ENCODE measurements at places on chromosomes 7 and 10. TPM values are rescaled to one million over a fixed set of nuclear protein-coding genes. Genes with fewer than 3 reads are reported as not detected.
A peak's percentile ranks its signal among the peaks of the same experiment; 100 is the strongest.

The ACTA2 gene
- total RNA-seq: 3,221 TPM

DNA sequence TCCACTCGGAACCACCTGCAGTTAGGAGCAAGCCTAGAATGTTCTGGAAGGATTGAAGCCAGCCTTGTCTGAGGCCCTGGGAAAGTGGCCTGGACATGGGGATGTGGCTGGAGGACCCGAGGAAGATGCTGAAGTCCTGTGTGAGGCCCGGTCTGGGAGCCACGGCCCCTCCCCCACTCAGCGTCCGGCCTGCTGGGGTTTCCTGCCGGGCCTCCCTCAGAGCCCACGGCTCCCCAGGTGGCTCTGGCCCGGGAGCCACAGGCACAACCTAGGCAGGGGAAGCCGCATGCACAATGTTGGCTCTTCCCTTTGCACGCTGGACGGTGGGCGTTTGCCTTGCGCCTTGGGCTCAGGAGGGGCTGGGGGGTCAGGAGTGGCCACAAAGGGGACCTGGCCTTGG is 39.0 kb downstream of the UNCX start:
- no peaks in the 10 kb centered on the region for H3K36me3 ChIP-seq
- H3K4me3 ChIP-seq: no peak overlapping the region
- no peak for DNase-seq
- no peaks in the 10 kb centered on the region for H3K4me1 ChIP-seq

DNA sequence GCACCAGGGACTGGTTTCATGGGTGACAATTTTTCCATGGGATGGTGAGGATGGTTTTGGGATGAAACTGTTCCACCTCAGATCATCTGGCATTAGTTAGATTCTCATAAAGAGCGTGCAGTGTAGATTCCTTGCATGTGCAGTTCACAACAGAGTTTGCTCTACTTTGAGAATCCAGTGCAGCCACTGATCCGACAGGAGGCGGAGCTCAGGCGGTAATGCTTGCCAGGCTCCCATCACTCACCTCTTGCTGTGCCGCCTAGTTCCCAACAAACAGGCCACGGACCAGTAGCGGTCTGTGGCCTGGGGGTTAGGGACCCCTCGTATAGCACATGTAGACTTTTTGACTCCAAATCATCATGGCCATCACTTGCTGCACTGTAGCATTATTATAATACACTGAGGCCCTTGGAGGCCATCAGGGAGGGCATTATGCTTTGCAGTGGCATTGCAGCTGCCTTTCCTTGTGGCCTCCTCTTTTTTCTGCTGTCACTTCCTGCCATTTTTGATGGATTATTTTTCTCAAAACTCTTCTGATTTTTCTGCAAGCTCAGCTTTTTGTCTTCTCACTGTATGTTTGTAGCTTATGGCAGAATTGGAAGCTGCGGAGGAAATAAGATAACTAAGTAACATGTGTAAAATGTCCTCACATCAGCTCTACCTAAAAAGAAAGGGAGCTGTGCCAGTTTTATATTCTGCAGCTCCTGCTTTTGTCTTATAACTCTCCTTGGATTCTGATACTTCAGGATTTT is 18.5 kb downstream of the CSGALNACT2 start:
- no peaks in the 10 kb centered on the region for H3K27me3 ChIP-seq
- H3K4me3 ChIP-seq: no peak overlapping the region
- H3K36me3 ChIP-seq: no peaks in the 10 kb centered on the region
- no peak for DNase-seq
- H3K4me1 ChIP-seq: peaks cover 5% of the 10 kb centered on the region

The TMEM178B gene
- not detected for total RNA-seq

DNA sequence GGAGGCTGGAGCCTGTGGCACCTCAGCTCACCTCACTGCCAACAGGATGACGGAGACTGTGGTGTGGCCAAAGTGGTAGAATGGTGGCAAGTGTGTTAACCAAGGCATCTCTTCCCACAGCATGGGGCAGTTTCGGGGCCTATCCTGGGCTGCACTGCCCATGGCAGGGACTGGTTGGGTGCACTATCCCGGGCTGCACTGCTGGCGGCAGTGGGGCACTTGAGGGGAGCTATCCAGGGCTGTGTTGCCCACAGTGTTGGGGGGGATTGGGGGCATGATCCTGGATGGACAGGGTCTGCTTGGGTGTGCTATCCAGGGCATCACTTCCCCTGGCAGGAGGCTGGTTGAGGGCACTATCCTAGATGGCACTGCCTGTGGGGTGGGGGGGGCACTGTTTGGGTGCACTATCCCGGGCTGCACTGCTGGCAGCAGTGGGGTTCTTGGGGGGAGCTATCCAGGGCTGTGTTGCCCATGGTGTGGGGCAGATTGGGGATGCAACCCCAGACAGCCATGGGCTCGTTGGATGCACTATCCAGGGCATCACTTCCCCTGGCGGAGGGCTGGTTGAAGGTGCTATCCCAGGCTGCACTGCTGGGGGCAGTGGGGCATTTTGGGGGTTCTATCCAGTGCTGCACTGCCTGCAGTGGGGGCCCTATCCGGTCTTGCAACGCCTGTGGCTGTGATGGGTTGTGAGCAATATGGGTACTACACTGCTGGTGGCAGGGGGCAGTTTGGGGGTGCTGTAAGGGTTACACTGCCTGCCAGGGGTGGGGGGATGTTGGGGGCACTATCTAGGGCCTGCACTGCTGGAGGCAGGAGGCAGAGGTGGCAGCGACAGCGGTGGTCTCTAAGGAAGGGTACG is 129.7 kb downstream of the ZNF248 start:
- no peaks in the 10 kb centered on the region for H3K4me1 ChIP-seq
- DNase-seq: no peak
- no peak overlapping the region for H3K27ac ChIP-seq
- no peak overlapping the region for H3K4me3 ChIP-seq
- no peaks in the 10 kb centered on the region for H3K27me3 ChIP-seq

DNA sequence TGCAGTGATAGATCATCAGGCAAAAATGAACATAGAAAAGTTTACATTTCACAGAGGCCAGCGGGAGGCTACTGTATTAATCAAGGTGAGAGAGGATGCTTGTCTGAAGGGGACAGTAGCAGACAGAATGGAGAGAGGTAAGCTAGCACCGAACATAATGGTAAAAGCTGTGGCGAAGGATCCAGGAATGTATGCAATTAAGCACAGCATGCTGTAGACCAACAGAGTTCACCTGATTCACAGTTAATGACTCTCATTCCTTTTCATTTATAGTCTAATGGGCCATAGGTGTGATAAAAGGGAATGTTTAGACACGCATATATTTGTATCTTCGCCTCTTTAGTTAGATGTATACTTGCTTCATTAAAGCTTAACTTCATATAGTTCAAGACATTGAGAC is 150.9 kb upstream of the MBL2 start:
- H3K4me1 ChIP-seq: no peaks in the 10 kb centered on the region
- no peak overlapping the region for H3K27ac ChIP-seq
- DNase-seq: no peak
- H3K27me3 ChIP-seq: no peaks in the 10 kb centered on the region
- no peak overlapping the region for H3K4me3 ChIP-seq
- H3K36me3 ChIP-seq: no peaks in the 10 kb centered on the region

- no peaks in the 10 kb centered on the region for H3K4me1 ChIP-seq
- no peaks in the 10 kb centered on the region for H3K36me3 ChIP-seq
- no peaks in the 10 kb centered on the region for H3K27me3 ChIP-seq
- H3K4me3 ChIP-seq: no peak overlapping the region
Measured at GRCh38 chr7:1941464-1942242, 271.6 kb downstream of the ELFN1 start.

DNA sequence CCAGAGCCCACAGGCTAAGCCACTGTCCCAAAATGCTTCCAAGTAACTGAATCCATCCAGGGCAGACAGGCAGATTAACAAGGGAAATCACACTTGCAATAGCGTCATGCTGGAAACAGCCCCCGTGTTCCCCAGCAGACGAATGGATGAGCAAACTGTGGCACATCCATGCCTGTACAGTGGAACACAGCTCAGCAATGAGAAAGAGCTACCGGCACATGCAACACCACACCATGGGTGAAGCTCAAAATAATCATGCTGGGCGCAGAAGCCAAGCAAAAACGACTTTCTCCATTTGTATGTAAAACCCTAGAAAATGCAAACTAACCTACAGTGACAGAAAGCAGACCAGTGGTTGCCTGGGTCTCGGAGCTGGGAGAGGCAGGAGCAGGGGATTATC is 153.1 kb downstream of the SLIT1 start:
- no peaks in the 10 kb centered on the region for H3K36me3 ChIP-seq
- no peaks in the 10 kb centered on the region for H3K27me3 ChIP-seq
- H3K4me3 ChIP-seq: no peak overlapping the region
- no peak overlapping the region for H3K27ac ChIP-seq
- DNase-seq: no peak
- H3K4me1 ChIP-seq: no peaks in the 10 kb centered on the region

GRCh38 chr10:119652361-119652730 is 1.2 kb downstream of the BAG3 start:
- H3K4me3 ChIP-seq: peak overlapping the region; percentile 96
- no peaks in the 10 kb centered on the region for H3K27me3 ChIP-seq
- peaks cover 11% of the 10 kb centered on the region for H3K4me1 ChIP-seq
- peak overlapping the region; percentile 100 for H3K27ac ChIP-seq
- DNase-seq: no peak
- H3K36me3 ChIP-seq: no peaks in the 10 kb centered on the region

The TMEM270 gene
- total RNA-seq: not detected

The TCF7L2 gene
- total RNA-seq: 12.7 TPM

- H3K4me1 ChIP-seq: peaks cover 9% of the 10 kb centered on the region
- no peak overlapping the region for H3K4me3 ChIP-seq
- DNase-seq: no peak
- H3K36me3 ChIP-seq: no peaks in the 10 kb centered on the region
Measured at GRCh38 chr7:22551768-22552513, 52.0 kb upstream of the STEAP1B start.

DNA sequence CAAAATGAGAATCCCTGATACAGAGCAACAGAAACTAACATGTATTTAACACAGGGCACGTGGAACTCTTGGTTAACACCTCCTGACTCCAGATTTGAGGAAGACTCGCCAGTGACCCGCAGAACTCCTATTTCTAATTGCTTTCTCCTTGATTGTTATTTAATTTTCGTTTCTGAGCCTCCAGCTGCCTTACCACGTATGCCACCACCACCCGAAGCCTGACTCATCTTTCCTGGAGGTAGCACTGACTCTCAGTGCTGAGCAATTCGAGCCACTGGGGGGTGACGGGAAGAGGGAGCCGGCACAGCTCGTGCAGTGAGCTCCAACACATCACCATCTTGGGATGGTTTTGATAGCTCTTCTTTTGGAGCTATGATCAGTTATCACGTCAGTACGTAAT is 273.9 kb upstream of the MGMT start:
- H3K27me3 ChIP-seq: no peaks in the 10 kb centered on the region
- H3K36me3 ChIP-seq: no peaks in the 10 kb centered on the region
- no peak for DNase-seq
- H3K4me3 ChIP-seq: no peak overlapping the region

The PRR15 gene
- 2.3 TPM for total RNA-seq

GRCh38 chr7:144018065-144018464 is 17.9 kb downstream of the OR6B1 start:
- H3K27ac ChIP-seq: no peak overlapping the region
- H3K36me3 ChIP-seq: no peaks in the 10 kb centered on the region
- no peaks in the 10 kb centered on the region for H3K27me3 ChIP-seq
- H3K4me1 ChIP-seq: no peaks in the 10 kb centered on the region

- H3K27ac ChIP-seq: no peak overlapping the region
- H3K4me1 ChIP-seq: no peaks in the 10 kb centered on the region
- no peak for DNase-seq
Measured at GRCh38 chr10:34758447-34758996, 56.6 kb downstream of the PARD3 start.

The IFIT1B gene
- not detected for total RNA-seq

The CALHM2 gene
- total RNA-seq: 29.7 TPM

GRCh38 chr10:82982110-82982608 is 1107.2 kb downstream of the NRG3 start:
- no peak overlapping the region for H3K4me3 ChIP-seq
- H3K27ac ChIP-seq: no peak overlapping the region
- H3K27me3 ChIP-seq: no peaks in the 10 kb centered on the region
- H3K4me1 ChIP-seq: no peaks in the 10 kb centered on the region
- DNase-seq: no peak
- no peaks in the 10 kb centered on the region for H3K36me3 ChIP-seq

The HABP2 gene
- 5.6 TPM for total RNA-seq

DNA sequence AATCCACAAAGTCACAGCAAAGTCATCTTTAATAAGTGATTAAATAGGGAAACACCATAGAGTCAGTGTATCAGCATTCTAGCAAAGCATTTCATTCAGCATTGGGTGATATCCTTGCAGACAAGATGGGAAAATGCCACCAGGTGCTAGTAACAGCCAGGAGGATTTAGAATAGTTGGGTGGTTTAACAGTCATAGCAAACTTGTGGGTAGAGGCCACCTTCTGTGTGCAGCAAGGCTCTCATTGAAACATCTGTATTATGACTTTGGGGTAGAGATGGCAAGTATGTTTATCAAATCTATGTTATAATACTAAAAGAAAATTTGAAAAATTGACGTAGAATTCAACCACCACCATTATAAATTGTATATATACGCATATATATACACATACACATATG is 26.4 kb upstream of the ADO start:
- no peaks in the 10 kb centered on the region for H3K36me3 ChIP-seq
- no peaks in the 10 kb centered on the region for H3K4me1 ChIP-seq
- DNase-seq: no peak
- H3K27me3 ChIP-seq: no peaks in the 10 kb centered on the region
- H3K4me3 ChIP-seq: no peak overlapping the region

DNA sequence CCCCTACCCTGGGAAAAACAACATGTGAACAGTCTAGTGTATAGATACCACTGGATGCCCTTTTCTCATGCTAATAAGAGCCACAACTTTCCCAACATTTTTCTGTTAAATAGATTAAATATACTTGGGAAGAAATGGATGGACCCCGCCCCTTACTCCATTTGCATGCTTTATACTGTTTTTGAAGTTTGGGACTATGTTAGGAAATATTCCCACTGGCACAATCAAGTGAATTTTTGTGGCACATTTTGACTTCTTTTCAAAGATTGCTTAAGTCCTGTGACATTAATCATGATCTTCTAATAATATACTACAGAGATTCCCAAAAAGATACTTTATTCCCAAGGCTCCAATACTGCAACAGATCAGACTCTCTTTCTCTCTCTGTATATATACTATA is 216.6 kb downstream of the TWIST1 start:
- no peaks in the 10 kb centered on the region for H3K36me3 ChIP-seq
- no peak overlapping the region for H3K27ac ChIP-seq
- H3K4me1 ChIP-seq: no peaks in the 10 kb centered on the region

DNA sequence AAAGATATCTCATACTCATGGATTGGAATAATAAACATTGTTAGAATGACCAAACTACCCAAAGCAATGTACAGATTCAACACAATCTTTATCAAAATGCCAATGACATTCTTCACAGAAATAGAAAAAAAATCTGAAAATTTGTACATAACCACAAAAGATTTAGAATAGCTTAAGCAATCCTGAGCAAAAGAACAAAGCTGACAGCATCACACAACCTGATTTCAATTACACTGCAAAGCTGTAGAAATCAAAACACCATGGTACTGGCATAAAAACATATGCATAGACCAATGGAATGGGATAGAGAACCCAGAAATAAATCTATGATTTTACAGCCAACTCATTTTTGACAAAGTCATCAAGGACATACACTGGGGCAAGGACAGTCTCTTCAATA is 130.0 kb upstream of the TMEM72 start:
- H3K36me3 ChIP-seq: no peaks in the 10 kb centered on the region
- no peak overlapping the region for H3K27ac ChIP-seq

The TYW1B gene
- total RNA-seq: 5.9 TPM

The ABCC2 gene
- 0.29 TPM for total RNA-seq

The CTBP2 gene
- total RNA-seq: 129 TPM
